ENCODE measurements at places on chromosomes 13 and 19.

DNA sequence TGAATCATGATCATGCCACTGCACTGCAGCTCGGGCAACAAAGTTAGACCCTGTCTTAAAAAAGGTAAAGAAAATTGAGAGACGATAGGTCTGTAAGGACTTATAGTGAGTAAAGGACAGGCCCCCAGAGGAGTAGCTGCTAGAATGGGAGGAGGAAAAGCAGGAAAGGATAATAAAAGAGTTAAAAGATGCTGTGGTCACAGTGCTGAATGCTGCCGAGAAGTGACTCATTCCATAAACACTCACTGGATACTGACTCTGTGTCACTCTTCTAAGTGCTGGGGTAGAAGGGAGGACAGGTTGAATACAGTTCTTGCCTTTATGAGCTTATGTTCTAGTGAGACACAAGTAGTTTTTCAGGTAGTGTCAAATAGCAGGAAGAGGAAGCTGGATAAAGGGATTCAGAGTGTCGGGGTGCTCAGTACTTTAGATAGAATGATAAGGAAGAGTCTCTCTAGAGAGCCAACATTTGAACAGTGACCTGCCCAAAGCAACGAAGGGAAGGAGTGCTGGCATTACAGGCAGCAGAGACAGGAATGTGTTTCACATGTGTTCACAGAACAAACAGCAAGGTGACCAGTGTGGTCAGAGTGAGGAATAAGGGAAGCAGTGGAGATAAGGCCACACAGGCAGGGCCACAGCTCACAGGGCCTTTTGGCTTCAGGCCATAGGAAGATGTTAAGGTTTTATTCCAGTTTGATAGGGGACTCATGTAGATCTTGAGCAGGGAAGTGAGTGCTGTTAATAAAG, 1240.5 kb downstream of the UQCRFS1 start:
- DNase-seq: no peak

- no peak for DNase-seq
Observed at GRCh38 chr13:84126671-84127171, 244.4 kb upstream of the SLITRK1 start.

DNA sequence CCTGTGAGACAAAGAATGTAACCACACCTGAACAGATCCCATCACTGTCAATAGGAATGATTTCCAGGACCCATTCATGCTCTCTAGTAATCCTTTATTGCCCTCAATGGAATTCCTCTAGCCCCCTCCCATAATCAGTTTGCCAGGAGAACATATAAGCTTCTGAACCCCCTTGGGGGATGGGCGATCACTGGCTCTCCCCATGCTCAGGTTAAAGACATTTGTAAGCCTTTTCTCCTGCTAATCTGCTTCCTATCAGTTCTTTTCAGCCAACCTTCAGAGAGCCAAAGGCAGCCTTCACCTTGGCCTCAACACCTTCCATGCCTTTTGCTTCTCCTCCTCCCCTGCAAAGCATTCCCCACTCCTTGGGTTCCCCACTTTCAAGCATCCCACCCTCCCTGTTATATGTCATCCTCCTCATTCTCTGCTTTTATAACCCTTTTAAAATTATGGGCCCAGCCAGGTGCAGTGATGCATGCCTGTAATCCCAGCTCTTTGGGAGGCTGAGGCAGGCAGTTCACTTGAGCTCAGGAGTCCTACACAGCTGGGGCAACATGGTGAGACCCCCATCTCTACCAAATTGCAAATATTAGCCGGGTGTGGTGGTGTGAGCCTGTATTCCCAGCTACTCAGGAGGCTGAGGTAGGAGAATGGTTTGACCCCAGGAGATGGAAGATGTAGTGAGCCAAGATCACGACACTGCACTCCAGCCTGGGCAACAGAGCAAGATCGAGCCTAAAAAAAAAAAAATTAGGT, 12.4 kb downstream of the DPRX start:
- no peak for DNase-seq

GRCh38 chr13:42000846-42001245, 39.9 kb upstream of the VWA8 start:
- DNase-seq: no peak

DNA sequence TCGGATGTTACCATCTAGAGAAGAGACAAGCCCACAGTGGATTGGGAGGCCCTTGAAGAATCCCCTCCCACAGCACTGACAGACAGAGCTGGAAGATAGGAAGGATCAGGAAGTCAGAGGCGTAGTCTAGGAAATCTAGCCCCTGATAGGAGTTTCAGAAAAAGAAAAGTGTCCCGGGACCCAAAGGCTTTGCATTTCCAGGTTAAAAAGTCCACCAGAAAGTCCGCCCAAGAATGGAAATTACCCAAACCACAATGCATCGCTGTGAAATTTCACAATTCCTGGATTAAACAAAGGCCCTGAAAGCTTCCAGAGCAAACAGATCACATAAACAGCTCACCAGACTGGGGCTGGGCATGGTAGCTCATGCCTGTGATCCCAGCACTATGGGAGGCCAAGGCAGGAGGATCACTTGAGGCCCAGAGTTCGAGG, 146.9 kb downstream of the KDM4B start:
- DNase-seq: no peak

GRCh38 chr19:29668746-29669609, 3.7 kb downstream of the PLEKHF1 start:
- DNase-seq: no peak

GRCh38 chr19:19064811-19065745, 1.3 kb downstream of the SLC25A42 start:
- DNase-seq: no peak

DNA sequence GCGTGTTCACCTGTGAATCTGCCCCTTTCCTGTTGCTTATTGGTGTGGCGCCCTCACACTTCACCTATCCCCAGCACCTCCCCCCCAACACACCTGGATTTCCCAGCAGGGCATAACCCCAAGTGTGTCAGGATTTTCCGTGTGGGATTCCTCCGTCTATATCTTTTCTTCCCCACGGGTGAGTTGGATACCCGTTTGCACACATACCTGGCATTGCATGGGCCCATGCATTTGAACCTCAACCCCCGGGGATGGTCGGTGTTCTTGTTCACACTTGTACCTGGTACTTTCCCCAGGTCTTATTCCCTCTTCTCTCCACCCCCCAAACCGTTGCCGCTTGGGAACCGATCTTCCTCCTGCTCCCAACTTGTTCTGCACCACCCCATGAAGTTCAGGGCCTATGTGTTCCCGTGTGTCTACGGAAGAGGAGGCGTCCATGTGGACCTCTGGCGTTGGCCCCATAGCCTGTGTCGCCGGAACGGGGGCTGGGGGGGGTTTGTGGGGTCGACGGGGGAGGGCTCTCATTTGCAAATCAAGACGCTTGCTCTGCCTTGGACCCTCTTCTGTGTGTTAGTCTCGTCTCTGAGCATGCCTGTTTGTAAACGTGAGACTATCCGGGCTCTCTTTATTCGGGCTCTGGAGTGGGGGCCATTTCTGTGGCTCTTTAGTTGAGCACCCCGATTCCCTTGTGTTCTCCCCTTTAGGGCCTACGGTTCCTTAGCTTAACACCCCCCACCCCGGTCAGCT, 1.7 kb downstream of the PRR12 start:
- DNase-seq: no peak

- DNase-seq: no peak
Observed at GRCh38 chr13:81773263-81773662, 1432.3 kb upstream of the SPRY2 start.

GRCh38 chr19:47514151-47514868, 553 bp downstream of the NAPA start:
- no peak for DNase-seq

DNA sequence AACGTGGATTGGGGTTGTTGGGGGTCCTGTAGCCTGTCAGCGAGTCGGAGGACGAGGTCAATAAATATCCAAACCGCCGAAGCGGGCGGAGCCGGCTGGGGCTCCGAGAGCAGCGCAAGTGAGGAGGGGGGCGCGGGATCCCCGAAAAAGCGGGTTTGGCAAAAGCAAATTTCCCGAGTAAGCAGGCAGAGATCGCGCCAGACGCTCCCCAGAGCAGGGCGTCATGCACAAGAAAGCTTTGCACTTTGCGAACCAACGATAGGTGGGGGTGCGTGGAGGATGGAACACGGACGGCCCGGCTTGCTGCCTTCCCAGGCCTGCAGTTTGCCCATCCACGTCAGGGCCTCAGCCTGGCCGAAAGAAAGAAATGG, 754 bp upstream of the SIX5 start:
- no peak for DNase-seq

GRCh38 chr19:46660551-46661019, 397 bp downstream of the DACT3 start:
- no peak for DNase-seq
